ENCODE measurements at places on chromosomes 7 and 10.

GRCh38 chr10:22335173-22335933 lies 9.9 kb upstream of the SPAG6 start:
- DNase-seq, result peak; percentile 71

DNA sequence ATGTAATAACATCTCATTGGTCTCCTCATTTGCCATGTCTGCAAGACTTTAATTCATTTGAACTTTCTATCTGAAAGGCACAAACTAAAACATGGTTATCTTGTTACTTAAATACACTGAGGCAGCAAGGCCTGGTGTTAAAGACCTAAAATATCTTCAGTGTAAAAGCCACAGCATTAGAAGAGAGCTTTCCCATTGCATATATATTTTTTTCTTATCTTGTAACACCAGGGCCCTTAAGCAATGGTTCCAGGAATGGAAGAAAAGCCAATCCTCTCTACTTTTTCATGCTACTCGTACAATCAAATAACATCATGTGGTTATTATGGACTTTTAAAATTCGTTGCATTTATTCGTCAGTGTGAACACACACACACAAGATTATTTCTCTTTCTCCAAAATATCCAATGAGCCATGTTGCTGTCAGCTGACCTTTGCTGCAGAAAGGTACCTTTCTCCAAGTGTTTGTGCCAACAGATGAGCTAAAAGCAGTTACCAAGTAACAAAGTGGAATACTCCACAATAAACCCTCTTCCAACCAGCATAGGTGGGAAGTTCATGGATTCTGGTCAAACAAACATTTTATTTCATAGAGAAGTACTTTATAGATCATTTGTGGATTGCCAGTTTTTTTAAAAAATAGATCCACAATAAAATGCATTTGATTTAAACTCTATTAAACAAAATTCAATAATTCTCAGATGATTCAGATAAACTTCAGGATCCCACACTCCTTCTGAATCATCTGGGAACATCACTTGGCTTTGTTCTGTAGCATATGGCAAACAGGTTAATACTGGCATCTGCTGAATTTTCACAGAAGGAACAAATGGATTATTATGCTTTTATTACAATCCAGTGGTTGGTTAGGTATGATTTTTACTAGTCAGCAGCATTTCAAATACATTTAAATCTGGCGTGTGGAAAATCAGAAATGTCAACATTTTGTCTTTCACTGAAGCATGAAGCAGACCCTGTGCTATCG lies 63.3 kb upstream of the AGBL3 start:
- DNase-seq, result no peak

DNA sequence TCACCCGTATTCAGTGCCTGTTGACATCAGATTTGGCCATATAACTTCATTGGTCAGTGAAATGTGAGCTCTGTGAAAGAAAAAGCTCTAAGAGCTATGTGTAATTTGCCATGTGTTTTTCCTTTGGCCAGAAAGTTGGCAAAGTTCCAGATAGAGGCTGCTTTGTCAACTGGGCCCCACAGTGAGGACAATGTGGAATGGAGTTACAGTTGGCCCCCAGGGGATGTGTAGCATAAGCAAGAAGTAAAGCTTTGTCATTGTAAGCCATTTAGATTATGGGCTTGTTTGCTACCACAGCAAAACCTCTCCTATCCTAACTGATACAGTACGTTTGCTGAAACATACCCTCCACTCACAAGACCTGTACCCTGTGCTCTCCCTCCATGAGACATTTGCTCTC lies 119.1 kb upstream of the HABP2 start:
- no peak for DNase-seq

DNA sequence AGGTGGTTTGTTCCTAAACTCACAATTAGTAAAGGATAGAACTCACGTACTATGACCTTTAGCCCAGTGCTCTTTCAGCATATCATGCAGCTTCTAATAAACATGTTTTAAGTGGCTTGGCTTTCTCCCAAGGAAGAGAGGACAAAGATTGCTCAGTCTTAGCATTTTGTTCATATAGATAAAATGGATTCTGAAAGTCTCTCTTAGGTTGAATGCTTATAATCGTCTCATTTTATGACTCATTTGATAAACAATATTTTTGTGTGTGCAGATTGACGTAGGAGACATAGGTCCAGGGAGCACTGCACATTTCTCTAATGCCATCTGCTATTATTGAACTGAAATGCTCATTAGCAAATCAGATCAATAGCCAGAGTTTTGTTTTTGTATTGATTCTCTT lies 44.8 kb downstream of the GNAT3 start:
- DNase-seq, result no peak

- no peak for DNase-seq
Observed at GRCh38 chr10:86392723-86393094, 26.1 kb upstream of the GRID1 start.

- no peak for DNase-seq
Observed at GRCh38 chr10:30789806-30790205, 160.3 kb upstream of the LYZL2 start.

- DNase-seq, result no peak
Observed at GRCh38 chr7:139456511-139456910, 27.0 kb downstream of the KLRG2 start.

DNA sequence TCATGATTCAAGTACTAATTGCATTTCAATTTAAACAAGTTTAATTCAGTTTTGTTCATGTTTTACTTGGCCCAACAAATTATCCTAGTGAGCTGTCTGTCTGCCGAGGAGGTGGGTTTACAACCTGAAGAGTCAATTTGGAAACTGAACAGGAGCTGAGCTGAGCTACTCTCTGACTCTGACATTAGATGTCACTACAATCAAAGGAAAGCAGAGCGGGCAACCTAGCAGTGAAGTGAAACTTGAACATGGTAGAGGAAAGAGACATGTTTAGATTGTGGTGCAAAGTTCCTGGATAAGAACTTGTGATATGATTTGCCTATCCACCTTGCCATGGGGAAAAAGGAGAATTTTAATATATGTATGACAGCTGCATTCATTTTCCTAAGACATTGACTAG lies 9.6 kb upstream of the AGR3 start:
- no peak for DNase-seq
